T-helper 22 cell (primary cell): ENCODE measurements at places on chromosomes 3 and 15.

- no peak for DNase-seq
Observed at GRCh38 chr3:161343986-161344385, 27.3 kb downstream of the SPTSSB start.

DNA sequence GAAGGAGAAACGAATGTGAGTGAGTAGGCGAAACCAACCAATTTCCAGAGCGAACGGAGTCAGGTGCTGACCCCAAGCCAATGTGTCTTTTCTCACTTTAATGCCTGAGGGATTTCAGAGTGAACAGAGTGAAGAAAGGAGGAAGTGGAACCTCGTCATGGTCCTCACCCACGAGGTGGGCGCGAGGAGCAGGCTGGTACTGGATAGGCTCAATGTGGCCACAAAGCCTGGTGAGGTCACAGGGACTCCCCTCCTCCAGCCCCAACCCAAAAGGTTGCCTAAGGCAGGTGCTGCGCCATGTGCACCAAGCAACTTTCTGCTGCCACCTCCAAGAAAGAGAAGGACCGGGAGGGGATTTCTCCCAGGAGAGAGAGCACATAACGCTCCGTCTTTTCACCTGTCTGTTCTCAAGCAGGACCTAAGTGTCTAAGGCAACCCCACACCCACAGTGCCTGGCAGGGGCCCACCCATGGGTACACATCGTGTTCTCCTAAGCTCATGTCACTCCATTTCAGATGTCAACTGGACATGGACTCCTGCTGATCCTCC lies 3.8 kb downstream of the NRROS start:
- peak; percentile 18 for DNase-seq

DNA sequence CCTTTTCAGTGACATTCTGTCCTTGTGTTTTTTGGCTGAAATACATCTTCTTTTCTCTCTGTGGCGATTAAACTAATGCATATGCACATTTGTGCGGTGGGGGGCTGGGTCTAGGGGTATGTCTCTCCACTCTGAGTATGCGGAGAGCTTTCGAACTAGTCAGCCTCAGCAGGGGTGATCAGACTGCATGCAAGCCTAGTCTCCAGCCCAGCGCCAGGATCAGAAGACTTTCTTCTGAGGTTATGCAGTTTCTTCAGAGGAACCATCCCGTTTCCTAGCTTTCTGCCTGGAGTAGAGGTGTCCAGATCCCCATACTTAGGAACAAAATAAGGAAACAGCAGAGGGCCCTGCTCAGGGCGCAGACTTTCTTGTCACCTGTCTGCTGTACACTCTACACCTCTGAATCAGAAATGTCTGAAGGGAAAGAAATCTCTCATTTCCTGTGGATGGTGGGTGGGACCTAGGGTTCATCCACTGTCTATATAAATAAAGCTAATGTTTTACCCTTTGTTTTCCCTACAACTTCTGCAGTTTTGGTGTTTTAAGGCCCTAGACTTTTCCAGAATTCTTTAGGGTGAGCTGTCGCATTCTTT lies 230.4 kb downstream of the ABHD5 start:
- DNase-seq = no peak

- no peak for DNase-seq
Observed at GRCh38 chr15:62021991-62022600, 38.2 kb downstream of the VPS13C start.

- no peak for DNase-seq
Observed at GRCh38 chr3:143478115-143478693, 358.6 kb downstream of the CHST2 start.

DNA sequence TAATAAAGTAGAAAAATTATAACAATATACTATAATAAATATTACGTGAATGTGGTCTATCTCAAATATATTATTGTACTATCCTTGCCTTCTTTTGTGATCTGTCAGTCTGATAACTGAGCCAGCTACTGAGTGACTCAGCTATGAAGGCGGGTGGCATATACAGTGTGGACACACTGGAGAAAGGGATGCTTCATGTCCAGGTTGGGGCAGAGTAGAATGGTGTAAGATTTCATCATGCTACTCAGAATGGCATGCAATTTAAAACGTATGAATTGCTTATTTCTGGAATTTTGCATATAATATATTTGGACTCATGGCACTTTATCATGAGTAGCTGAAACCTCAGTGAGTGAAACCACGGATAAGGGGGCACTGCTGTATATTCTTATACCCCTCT lies 172.9 kb upstream of the TBC1D5 start:
- DNase-seq = no peak

- DNase-seq = no peak
Observed at GRCh38 chr3:170484869-170485268, 66.2 kb downstream of the CLDN11 start.

DNA sequence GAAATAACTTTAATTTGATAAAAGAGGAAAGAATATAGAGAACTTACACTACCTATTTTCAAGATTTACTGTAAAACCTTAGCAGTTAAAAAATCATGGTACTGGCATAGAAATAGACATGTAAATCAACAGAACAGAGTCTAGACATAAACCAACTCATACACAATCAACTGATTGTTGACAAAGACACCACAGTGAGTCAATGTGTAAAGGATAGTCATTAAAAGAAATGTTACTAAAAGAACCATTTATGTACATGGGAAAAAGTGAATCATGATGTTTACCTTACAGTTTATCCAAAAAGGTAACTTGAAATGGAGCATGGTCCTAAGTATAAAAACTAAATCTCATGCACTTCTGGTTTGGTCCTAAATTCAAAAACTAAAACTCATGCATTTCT lies 847.4 kb downstream of the IGSF11 start:
- DNase-seq = no peak

DNA sequence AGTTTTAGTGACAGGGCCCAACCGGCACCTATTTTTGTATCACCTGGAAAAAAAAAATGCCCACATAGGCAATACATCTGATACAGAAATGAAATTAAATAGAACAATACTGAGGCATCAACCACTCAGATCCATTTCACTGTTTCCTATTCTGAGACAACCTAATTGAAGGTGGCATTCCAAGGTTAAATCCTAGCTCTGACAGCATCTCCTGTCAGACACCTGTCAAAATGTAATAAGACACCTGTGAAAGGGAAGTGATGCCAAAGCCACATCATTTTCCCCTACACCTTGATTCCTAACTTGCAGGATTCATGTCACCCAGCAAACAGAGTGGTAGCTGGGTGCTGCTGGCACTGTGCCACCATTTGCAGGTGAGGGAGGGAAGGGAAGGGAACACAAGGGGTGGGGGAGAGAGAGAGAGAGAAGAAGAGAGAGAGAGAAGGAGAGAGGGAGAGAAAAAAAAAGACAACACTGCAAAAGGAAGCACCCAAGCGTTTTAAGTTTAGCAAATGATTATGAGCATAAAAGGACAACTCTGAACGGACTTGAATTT lies 1044.6 kb upstream of the CFAP20DC start:
- DNase-seq = no peak

DNA sequence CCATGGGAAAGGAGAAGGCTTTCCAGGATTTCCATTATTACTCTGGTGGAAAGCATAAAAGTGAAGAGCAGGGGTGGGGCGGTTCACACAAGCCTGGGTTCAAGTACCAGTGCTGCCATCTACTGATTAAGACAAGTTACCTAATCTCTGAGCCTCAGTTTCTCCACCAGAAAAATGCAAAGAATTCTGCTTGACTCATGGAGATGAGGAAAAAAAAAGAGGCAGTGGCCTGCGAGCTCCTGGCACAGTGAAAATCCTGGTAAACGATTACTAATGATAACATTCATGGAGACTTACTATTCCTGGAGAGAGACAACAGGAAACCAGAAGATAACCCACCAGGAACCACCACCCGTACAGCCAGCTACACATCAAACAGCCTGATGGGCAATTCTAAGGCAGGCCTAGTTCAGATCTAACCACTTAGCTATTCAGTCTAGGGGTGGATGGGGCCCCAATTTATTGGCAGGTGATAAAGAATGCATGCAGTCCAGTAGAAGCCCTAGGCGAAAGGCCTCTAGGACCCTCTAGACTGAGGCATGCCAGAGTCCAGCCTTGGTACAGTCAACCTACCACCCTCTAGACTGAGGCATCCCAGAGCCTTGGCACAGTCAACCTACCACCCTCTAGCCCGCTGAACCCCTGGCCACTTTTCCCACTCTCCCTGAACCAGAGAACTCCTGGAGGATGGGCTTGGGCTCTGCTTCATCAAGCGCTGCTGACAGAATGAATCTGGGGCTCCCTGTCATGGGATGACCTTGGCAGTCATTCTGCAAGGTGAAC lies 2.5 kb downstream of the AMOTL2 start:
- no peak for DNase-seq

DNA sequence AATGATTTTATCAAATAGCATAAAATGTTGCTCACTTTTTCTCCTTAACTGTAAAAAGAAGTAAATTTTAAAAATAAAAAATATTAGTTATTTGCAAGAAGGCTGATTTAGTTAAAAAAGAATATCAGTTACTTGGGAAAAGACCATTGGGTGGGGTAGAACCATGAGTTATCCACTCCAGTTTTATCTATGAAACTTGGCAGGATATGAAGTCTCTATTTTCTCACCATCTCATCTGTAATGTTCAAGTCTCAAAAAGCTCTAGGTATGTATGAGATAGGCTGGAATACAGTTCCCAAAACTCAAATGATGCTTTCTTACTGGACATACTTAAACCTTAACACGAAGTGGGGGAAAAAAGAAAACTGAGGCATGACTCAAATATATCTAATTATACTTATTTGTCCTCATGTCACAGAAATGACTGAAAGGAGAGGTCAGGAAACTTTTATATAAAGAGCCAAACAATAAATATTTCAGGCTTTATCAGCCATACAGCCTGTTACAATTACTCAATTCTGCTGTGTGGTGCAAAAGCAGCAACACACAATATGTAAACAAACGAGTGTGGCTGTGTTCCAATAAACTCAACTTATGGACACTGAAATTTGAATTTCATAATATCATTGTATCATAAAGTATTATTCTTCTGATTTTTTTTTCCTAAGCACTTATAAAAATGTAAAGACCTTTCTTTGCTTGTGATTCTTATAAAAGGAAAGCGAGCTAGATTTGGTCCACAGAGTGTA lies 131.8 kb downstream of the TBL1XR1 start:
- DNase-seq = no peak

DNA sequence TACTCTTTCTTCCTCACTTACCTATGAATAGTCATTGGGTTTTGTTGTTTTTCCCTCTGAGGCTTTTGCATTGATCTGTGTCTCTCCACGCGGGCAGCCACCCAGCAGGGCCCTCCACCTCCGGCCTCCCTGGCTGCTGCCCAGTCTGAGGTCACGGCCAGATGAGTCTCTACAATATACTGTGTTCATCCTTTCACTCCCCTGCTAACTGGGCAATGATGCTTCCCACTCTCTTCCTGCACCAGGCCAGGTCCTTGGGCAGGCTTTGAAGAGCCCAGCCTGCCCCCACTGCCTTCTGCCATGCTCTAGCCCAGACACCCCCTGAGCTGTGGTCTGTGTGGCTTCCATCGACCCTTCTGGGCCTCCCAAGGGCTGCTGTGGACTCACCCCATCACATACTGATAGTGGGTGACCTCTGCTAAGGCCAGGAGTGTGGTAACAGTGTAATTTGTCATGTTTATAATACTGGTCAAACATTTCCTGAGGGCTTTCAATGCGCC lies 18.0 kb downstream of the PDIA5 start:
- DNase-seq = no peak

DNA sequence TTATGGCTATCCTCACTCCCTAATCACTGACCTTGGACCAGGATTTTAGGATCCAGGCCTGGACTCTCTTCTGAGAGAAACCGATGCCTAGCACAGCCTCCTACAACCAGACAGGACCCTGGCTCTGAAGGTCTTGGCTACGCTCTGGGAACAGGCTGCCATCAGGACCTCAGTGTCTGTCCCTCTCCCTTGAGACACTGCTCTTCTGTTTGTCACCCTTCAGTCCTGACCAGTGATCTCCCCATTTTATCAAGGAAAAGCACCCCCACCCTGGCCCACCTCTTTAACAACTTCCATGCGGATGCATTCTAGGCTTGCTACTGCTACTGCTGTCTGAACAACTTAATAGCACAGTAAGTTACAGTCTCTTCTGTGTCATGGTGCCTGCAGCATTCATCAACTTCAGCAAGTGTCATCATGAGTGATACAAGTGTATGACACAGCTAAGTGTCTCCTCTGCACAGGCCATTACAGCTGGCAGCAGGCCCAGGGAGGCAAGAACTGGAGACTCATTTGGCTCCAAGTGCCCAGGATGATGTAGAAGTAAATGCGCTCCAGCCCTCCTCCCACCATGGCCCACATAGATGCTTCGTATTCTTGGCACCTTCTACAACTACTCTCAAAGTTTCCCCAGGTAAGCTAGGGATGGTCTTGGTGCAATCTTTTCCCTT lies 302.4 kb downstream of the EPHB1 start:
- DNase-seq = no peak

DNA sequence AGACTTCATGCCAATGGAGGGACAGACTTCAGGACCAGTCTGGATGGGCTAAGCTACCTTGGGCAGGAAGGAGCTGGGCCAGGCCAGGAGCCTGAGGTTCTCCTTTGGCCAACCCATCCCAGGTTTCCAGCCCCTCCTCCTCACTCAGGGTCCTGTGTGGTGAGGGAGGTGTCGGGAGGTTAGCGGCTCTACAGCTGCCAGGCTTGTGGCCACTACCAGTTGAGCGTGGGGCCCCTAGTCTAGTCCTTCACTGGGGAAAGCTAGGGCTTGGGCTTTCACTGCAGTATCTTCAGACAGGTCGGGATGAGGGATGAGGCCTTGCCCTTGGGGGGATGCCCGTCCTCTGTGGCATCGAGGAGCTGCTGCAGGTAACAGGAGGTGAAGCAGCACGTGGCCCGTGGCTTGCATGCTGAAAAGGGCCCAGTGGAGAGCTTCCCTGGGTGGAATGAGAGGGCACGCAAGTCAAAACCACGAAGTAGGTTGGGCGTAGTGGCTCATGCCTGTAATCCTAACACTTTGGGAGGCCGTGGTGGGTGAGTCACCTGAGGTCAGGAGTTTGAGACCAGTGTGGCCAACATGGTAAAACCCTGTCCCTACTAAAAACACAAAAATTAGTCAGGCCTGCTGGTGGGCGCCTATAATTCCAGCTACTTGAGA lies 8.5 kb upstream of the FANCD2 start:
- no peak for DNase-seq

- DNase-seq = no peak
Observed at GRCh38 chr3:24342275-24342674, 152.4 kb downstream of the THRB start.

DNA sequence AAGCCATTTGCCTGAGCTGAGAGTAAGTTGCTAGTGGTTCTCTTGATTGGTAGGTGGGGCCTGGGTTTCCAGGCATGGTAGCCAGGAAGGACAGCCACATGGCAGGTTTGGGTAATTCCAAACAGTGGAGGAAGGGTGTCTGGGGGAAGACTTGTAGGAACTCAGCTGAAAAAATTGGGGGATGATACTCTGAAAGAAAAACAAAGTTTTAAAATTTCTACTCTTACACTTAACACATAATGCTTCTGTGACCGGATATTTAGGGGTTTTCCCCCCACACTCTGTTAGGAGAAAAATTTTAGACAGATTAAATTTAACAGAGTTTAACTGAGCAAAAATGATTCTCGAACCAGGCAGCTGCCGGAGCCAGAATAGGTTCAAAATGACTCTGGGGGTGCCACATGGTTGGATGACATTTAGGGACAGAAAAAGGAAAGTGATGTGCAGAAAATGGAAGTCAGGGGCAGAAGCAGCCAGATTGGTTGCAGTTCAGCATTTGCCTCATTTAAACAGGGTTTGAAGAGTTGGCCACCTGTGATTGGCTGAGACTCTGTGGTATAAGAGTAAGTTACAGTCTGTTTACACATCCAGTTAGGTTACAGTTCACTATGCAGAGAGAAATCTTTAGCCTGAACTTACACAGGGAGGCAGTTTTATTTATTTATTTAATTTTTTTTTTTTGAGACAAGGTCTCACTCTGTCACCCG lies 8.1 kb downstream of the B2M start:
- peak; percentile 42 for DNase-seq
